ENCODE measurements at places on chromosomes 2 and 18.

DNA sequence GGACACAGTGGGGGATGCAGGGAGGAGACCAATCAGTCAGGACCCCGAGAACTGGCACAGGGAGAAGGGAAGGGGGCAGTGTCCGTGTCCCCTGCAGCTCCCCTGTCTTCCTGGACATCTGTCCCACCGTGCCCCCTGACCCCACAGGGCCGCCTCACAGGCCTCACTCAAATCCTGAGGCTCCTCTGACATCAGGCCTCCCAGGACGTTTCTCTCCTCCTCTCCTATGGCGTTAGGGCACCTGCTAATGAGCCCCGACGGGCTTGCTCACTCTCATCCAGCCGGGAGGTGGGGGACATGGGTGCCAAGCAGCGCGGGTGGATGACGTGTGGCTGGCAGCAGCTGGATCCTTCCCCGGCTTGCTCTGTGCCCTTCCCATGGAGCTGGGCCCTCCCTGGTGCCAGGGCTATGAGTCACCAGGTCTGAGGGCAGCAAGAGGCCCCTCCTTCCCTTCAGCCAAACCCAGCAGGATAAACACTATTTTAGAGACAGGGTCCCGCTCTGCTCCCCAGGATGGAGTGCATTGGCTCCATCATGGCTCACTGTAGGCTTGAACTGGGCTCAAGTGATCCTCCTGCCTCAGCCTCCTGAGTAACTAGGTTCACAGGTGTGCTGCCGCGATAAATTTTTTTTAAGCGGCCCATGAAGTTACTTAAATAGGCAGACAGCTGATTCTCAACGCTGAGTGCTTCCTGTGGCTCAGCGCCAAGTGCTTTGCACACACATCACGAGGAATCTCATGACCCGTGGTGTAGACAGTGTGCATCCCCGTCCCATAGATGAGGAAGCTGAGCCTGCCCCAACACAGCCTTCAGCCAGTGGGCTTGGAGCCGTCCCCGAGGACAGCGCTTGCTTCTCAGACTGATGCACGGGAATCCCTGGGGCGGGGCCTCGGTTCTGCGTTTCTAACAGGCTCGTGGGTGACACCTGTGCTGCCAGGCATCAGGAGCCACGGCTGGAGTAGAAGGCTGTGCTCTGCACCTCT, 64.5 kb upstream of the HDAC4 start:
- DNase-seq: no peak

- no peak for DNase-seq
These were observed 16.6 kb downstream of the SERPINE2 start for GRCh38 chr2:224022486-224022885.

GRCh38 chr2:72889991-72890390, 2.8 kb downstream of the SPR start:
- no peak for DNase-seq

GRCh38 chr2:144796936-144797335, 277.0 kb upstream of the ZEB2 start:
- peak; percentile 76 for DNase-seq

DNA sequence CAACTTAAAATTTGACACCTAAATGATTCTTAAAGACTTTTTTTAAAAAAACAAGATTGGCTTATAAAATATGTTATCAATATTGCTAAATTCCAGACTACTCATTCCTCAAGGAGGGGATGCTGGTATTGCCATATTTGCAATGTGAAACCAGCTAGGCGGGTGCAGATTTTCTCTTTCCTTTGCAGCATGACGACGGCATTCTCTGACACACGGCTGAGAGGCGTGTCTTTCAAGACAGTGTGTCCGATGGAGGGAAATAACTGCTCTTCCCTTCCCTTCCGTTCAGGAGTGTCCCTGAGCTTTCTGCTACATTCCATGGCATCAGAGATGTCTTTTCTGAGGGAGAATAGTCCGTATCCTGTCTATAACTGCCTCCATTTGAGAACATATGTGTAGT, 38.2 kb upstream of the CNGA3 start:
- no peak for DNase-seq

GRCh38 chr18:32290810-32291209, 101.0 kb downstream of the MEP1B start:
- no peak for DNase-seq

DNA sequence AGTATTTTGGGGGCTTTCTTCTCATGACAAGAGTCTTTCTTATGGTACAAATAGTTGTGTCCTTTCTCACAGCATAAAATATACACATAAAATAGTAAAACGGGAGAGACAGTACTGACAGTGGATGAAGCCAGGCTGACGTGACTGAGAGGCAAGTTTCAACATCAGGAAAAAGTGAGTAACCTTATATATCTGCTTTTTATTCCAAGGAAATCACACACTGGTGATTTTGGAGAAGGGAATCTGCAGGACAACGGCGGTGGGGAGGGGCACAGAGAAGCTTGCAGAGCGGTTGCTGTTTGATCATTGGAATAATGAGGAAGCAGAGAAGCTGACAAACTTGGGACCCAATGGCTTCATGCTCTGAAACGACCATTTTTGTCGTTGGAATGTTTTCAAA, 130.6 kb upstream of the ZNF236 start:
- DNase-seq: no peak

GRCh38 chr2:172364261-172364660, 63.1 kb upstream of the ITGA6 start:
- no peak for DNase-seq

- DNase-seq: no peak
These were observed 211.6 kb downstream of the TCF4 start for GRCh38 chr18:55376387-55376786.

GRCh38 chr18:48727681-48728080, 188.8 kb downstream of the CTIF start:
- DNase-seq: no peak

GRCh38 chr2:39665811-39666490, at the start of gene TMEM178A:
Gene TMEM178A, plus strand, starts transcription at chr2:39665917. Its CDS starts 58 bp downstream, at chr2:39665975.
- peak; percentile 79 for DNase-seq

DNA sequence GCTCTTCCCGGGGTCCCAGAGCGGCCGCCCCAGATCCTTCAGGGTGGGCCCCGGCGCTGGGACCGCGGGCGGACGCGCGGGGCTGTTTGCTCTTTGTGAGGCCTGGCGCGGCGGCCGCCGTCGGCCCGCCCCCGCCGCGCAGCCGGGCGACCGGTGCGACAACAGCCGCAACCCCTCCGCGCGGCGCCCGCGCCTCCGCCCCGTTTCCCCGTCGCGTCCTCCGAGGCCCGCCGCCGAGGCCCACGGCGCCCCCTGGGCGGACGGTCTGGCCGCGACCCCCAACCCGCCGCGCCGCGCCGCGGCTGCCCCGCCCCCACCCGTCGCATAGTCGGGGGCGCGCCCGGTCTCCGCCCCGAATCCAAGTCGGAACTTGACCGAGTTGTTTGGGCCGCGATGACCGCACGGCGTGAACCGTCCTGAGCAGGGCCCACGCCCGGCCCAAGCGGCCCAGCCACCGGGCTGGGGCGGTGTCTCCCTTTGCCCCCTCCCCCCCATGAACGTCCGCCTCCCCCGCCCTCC, 448 bp downstream of the YPEL5 start:
- DNase-seq: no peak

DNA sequence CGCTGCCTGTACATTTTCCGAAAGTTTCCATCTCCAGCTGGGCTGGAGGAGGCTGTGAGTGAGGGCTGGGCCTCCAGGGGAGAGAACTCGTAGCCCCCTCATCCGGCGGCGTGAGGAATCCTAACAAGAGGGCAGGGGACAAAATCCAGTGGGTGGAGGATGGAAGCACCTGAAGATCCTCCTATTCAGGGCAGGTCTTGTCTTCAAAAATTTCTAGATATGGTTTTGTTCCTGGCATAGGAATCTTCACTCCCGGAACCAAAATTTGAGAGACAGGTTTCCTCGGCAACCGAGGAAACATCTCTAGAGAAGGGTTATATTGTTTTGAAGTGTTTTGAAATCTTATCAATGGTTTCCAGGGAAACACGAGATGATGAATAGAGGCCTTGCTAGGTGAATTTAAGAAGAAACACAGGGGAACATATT, 136.7 kb downstream of the SH3BP4 start:
- DNase-seq: no peak

DNA sequence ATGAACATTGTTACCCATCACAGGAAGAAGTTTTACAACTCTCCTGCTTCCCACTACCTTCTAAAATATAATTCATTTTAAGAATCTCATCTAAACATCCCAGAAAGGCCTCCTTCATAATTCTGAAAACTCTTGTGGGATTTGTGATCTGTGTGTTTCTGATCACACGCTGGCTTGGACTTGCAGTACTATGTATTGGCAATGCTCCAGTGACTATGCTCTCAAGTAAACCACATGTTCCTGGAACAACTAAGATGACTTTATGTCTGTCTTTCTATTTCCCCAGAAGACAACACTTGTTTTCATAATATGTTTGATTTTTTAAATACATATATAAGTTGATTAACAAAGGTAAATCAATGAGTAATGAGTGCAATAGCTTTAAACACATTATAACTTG, 376.6 kb upstream of the NETO1 start:
- peak; percentile 13 for DNase-seq

DNA sequence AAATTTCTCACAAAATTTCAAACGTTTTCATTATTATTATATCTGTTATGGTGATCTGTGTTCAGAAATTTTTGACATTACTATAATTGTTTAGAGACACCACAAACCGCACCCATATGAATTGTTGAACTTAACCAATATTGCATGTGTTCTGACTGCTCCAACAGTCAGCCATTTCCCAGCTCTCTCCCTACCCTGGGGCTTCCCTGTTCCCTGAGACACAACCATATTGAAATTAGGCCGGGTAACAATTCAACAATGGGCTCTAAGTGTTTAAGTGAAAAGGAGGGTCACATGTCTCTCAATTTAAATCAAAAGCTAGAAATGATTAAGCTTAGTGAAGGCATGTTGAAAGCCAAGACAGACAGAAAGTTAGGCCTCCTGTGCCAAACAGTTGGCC, 424.0 kb downstream of the DSC3 start:
- no peak for DNase-seq

GRCh38 chr18:51029378-51029693, 677 bp upstream of the SMAD4 start:
- DNase-seq: no peak

GRCh38 chr18:9743200-9744016, 35.3 kb downstream of the RAB31 start:
- DNase-seq: no peak

DNA sequence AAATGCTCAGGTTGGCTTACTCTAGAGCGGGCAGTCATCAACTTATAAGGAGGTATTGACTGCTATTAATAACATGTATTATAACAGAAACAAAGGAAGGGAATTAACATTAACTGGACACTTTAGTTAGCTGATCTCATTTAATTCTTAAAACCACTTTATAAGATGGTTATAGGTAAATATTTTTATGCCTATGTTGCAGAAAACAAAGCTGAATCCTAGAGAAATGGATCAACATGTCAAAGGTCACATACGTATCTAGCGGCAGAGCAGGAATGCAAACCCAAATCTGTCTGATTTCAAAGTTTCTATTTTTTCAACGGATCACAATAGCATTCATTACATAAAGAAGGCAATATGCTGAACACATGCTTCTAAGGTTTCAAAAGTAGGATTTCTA, 200.0 kb downstream of the PDE1A start:
- DNase-seq: no peak

- no peak for DNase-seq
These were observed 75.1 kb downstream of the RRM2 start for GRCh38 chr2:10197697-10198076.

- DNase-seq: no peak
These were observed 31.8 kb downstream of the PRKCE start for GRCh38 chr2:45683292-45683691.

- DNase-seq: peak; percentile 32
These were observed 447 bp downstream of the TRAF3IP1 start for GRCh38 chr2:238320648-238321281.

DNA sequence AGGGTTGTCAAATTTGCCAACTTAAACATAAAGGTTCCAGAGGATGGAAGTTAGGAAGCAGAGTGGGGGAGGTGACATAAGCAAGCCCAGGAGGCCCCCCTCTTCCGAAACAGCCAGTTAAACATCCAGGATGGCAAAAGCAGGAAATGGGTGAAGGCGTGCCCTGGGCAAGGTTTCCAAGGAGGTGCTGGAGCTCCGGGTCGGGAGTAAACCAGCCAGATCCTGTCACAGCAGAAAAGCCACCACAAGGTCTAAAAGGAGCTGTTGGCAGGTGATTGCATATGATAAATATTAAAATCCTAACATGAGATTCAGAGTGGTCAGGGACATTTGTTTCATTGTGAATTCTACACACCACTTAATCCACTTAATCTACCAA, 572.2 kb upstream of the SALL3 start:
- peak; percentile 63 for DNase-seq

GRCh38 chr18:6776188-6776587, 46.7 kb downstream of the ARHGAP28 start:
- peak; percentile 57 for DNase-seq

GRCh38 chr2:43727634-43728014, 46.2 kb upstream of the DYNC2LI1 start:
- no peak for DNase-seq

DNA sequence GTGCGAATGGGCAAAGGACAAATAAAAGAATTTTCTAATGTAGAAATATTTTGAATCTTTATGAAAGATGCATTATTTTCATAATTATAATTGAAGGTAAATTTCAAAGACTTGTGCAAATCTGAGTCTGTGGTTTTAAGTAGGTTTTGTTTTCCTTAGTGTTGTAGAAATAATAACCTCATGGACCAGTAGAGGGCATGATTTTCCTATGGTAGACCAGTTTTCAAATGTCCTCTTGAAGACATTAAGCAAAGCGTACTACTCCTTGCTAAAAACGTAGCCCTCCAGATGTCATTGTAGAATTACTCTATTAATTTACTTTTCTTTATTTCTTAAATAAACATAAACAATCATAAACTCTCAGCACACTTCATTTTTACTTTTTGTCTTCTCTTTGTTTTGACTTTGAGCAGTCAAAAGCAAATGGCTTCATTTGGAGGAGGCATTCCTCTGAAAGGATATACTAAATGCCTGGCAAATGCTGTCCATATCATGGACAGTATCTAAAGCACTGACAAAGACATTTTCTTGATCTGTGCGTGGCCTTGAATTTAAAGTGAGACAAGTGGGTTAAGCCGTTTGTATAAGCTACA, 85.8 kb upstream of the FAM237A start:
- DNase-seq: no peak

DNA sequence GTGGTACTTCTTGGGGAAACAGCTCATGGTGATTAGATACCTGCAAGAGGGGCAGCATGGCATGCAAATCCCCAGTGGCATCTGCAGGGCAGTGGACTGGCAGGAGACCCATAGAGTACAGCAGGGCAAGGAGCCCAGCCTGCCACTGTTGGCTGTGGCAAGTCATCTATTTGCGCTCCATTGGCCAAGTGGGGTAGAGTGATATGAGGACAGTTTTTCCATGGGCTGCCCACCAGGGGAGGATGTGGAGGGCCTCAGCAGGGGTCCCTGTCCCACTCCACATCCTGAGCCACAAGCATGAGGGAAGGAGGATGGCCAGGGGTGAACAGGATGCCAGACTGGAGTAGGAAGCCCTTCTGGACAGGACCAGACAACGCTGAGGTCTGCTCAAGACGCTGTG, 50.9 kb upstream of the OTOF start:
- no peak for DNase-seq

DNA sequence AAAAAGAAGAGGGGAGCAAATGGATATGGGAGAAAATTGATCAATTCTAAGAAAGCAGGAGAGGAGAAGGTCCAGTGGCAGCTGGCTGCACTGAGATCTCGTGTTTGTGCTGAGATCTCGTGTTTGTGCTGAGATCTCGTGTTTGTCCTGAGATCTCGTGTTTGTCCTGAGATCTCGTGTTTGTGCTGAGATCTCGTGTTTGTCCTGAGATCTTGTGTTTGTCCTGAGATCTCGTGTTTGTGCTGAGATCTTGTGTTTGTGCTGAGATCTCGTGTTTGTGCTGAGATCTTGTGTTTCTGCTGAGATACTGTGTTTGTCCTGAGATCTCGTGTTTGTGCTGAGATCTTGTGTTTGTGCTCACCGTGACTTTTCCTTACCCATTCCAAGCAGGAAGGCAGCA, 254.4 kb downstream of the BCL2 start:
- DNase-seq: no peak
